ENCODE measurements at places on chromosomes 12 and 14. TPM values are rescaled to one million over a fixed set of nuclear protein-coding genes. Genes with fewer than 3 reads are reported as not detected.

- DNase-seq = peak; percentile 58
Measured at GRCh38 chr14:49621114-49621881, 699 bp downstream of the MGAT2 start.

GRCh38 chr14:56730538-56731145 lies 79.6 kb downstream of the OTX2 start:
- no peak for DNase-seq

DNA sequence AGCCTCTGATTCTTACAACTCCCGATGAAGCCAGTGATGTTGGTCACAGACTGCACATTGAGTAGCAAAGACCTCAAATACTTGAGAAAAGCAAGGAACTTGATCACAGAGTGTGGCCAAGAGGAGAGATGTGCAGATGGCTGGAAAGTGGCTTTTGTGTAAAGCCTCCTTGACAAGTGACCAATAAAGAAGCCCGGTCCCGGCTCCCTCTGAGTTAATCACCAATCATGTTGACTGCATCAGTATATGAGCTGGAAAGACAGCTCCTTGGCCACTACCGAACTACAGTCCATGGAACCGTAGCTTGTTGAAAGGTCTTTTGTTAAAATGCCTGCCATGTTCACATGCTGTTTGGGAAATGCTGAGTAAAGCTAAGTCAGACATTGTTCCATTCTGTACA lies 23.7 kb upstream of the SERPINA6 start:
- DNase-seq = no peak

DNA sequence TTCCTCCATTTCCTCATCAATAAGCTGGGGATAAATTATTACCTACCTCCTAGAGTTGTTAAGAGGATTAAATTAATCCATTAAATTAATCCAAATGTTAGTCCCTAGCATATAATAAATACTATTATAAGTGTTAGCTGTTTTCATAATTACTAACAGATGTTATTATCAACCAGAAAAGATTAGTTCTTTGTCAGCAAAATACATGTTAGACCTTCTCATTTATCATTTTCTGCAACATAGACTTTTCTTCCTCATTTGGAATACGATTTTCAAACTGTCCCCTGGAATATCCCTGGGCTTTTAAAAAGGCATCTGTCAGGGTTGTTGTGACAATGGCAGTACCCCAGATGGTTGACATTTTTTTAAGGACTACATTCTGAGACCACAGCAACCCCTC lies 133.1 kb downstream of the ANO6 start:
- DNase-seq = no peak

DNA sequence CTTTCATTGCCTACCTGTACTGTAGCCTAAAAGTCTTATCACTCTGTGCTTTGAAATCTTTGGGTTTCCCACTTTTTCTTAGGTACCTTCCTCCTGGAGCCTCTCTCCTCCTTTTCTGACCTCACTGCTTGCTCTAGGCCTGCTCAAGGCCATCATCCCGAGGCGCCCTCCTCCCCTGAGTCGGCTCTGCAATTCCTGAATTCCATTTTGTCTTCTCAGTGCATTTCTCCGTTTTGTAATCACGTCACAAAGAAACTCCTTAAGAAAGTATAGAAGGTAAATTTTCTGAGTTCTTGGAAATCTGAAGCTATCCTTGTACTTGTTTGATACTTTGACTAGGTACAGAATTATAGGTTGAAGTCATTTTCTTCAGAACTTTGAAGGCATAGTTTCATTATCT lies 25.2 kb downstream of the ZC3H14 start:
- no peak for DNase-seq

- DNase-seq = no peak
Measured at GRCh38 chr14:100436745-100437406, 113.7 kb downstream of the SLC25A47 start.

- DNase-seq = no peak
Measured at GRCh38 chr12:126873701-126874100, 1393.3 kb upstream of the TMEM132C start.

- no peak for DNase-seq
Measured at GRCh38 chr14:90815822-90816662, at the start of gene TTC7B. Gene TTC7B (minus strand): TSS chr14:90816430. CDS start chr14:90816295, 135 bp downstream.

DNA sequence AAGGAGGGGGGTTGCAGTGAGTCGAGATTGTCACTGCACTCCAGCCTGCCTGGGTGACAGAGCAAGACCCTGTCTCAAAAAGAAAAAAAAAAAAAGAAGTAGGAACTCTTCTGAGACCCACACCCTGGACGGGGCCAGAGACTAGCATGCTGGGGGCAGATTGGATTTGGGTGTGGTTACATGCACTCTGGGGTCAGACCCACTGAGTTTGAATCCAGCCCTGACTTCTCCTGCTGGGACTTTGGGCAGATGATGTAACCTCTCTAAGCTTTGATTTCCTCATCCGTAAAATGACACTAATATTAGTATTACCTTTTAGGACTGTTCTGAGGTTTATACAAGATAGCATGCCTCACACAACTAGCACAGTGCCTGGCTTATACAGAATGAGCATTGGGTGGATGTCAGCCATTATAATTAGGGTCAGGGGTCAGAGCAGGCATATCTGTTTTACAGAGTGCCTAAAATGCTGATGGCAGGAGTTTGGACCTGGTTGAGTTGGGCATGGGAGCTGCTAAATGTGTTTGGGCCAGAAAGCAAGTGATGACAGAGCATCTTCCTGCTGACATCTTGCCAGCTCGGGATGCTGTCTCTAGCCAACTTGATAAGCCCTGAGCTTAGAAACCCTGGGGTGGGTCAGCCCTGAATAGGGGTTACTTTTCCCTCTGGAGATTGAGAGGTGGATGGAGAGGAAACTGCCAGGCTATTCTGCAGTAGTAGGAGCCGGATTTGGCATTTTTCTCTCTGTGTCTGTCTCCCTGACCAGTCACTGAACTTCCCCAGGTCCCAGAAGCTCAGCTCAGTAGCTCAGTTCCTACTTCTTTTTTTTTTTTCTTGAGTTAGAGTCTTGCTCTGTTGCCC lies 15.5 kb downstream of the TPCN1 start:
- no peak for DNase-seq

DNA sequence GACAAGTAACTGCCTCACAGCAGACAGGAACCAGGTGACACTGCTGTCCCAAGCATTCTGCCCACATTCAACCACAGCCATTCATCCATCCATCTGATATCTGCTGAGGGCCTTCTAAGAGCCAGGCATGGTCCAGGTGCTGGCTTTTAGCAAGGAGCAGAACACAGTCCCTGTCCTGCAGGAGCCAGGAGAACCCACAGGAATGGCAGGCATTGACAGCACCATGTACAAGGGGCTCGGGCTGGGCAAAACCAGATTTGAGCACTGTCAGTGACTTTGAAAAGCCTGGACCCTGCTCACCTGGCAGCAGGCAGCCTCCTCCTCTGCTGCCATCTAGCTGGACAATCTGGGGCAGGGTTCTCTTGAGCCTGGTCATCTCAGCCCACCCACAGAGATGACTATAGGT lies 137.0 kb downstream of the ZFP36L1 start:
- DNase-seq = no peak

- DNase-seq = no peak
Measured at GRCh38 chr12:71014180-71014785, 93.7 kb upstream of the PTPRR start.

DNA sequence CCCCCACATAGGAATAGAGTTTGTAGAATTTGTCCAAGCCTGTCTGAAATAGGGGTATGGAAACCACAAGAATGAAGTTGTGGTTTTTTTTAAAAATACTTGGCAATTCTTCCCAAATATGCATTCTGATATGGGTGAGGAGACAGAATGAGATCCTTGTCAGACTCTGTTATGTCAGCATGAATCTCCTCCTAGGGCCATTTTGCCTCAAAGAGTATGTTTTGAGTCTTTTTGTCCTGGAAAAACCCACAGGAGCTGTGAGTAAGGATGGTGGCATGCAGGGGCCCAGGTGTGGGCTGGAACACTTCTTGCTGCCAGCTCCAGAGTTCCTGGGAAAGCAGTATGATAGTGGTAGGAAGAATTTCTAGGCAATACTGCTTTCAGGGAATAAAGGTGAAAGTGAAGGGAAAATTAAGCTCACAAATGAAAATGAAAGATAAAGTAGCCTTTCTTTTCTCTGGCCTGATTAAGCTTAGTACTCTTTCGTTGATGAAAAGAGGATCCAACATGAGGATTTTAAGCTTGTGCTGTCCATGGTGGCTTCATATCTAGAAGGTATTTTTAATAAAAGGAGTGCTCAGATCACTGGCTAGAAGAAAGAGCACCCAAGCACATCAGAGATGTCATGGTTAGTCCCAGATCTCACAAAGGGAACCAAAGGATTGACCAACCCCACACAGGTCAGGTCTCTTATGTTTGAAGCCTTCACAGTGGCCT lies 130.8 kb downstream of the LLPH start:
- DNase-seq = no peak

- DNase-seq = no peak
Measured at GRCh38 chr12:9673404-9674225, 4.1 kb downstream of the CLEC2D start.

GRCh38 chr12:51941011-51941581 lies 10.4 kb upstream of the ACVR1B start:
- DNase-seq = no peak

GRCh38 chr12:26789731-26790644 lies 43.0 kb downstream of the ITPR2 start:
- no peak for DNase-seq

- DNase-seq = no peak
Measured at GRCh38 chr14:70858641-70859040, 48.6 kb upstream of the PCNX1 start.

DNA sequence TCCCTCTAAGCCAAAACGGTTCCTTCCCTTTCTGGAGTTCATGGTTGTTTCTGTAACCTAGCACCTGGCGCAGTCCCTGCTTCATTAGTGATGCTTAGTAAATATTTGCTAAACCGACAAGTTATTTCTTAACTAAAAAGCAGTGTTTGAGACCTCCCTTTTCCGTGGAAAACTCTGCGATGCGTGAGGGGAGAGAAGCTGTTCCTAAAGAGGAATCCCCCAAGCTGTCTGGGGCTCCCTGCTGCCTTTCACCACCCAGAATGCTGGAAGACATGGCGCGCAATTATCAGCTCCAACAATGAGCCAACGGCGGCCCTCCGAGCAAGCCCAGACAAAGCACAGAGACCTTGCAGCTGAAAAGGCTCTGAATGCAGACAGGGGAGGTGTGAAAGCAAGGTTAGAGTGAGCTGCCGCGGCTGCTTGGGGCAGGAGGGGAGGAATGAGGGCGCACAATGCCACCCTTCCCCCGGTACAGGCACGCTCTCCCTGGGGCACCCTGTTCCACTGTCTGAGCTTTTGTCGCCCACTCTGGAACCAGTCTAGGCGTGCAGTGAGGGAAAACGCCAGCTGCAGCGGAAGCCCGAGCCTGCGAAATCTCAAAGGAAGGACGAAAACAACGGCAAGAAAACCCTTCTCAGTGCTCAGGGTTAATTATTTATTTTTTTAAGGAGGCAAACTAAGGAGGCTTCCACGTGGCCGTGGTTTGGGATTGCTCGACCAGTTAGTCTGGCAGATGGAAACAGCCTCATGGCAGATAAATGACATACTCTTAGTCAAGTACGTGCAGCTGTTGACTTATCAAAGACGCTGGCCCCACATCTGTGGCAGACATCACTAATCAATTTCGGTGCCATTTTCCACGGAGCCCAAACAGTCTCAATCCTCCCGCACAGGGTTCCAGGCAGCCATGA lies 66.3 kb downstream of the RBM19 start:
- DNase-seq = no peak

DNA sequence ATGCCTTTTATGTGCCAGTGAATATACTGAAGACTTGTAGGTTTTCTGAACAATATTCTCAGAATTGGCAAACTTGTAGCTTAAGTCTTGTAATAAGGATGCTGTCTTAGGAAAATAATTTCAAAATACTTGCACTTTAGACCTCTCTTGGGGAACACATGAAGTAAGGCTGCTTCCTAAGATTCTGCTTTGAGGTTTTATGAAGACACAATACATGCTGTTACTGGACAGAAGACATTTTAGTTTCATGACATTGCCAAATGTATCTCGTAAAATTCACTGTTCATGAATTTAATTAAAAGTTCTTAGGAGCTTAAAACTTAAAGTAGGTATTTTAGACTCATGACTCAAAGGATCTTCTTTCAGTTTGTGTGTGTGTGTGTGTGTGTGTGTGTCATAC lies 80.7 kb downstream of the RAD51B start:
- DNase-seq = no peak

DNA sequence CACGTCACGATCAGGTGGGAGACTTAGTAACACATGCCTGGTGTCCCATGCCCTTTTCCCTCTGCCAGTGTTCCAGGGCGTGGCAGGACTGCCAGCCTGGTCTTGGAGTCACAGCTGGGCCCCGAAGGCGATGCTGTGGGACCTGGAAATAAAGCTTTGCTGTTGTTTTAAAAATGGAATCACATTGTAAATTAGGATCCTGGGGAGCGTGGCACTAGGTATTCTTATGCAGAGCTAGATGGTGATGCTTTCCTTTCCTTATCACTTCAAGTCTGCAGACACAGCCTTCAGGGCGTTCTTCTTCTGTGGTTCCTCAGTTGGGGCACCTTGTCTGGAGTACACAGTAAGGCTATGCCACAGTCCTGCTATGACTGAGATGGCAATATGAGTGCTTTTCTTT lies 64.6 kb downstream of the BICD1 start:
- DNase-seq = no peak

GRCh38 chr12:22034709-22035506 lies 11.1 kb upstream of the CMAS start:
- no peak for DNase-seq

GRCh38 chr12:5912437-5913334 lies 32.4 kb downstream of the ANO2 start:
- DNase-seq = no peak

DNA sequence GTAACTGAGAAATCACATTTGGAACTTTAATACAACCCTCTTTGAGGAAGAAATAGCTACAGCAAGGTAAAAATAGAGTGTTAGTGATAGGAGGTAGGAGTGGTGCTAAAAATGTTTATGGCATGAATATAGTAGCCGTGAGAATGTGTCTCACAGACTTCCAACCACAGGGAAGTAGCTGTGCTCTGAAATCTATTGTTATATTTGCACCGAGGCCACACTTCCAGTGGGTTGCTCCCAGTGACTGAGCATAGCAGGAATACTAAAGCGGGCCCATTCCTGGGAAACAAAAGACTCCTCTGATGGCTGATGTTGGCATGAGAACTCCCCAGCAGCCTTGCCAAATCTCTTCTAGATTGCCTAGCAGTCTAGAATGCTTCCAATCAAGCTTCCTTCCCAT lies 174.1 kb upstream of the PLXNC1 start:
- no peak for DNase-seq

PTGER2 gene
- polyA plus RNA-seq = 6.6 TPM

GDF3 gene
- 0.59 TPM for polyA plus RNA-seq

CAPZA3 gene
- polyA plus RNA-seq = 0.30 TPM

IL25 gene
- polyA plus RNA-seq = not detected

KANSL2 gene
- polyA plus RNA-seq = 55.5 TPM

SYT10 gene
- polyA plus RNA-seq = 0.89 TPM

EP400 gene
- 46.1 TPM for polyA plus RNA-seq

PLA2G1B gene
- 0.50 TPM for polyA plus RNA-seq

IRAK3 gene
- polyA plus RNA-seq = 3.2 TPM

TMEM132D gene
- polyA plus RNA-seq = 1.7 TPM

CAPS2 gene
- polyA plus RNA-seq = 10.3 TPM

GALNT16 gene
- polyA plus RNA-seq = 6.4 TPM

ADAM21 gene
- polyA plus RNA-seq = 0.65 TPM

OR2AP1 gene
- not detected for polyA plus RNA-seq

Data from renal cortex interstitium (tissue), 15 donors.